ENCODE measurements at places on chromosomes 5 and 9.
A peak's percentile ranks its signal among the peaks of the same experiment; 100 is the strongest.

- DNase-seq = no peak
Measured at GRCh38 chr9:27533311-27533710, 3.7 kb upstream of the MOB3B start.

- DNase-seq = no peak
Measured at GRCh38 chr9:134056483-134057306, 11.1 kb downstream of the BRD3 start.

DNA sequence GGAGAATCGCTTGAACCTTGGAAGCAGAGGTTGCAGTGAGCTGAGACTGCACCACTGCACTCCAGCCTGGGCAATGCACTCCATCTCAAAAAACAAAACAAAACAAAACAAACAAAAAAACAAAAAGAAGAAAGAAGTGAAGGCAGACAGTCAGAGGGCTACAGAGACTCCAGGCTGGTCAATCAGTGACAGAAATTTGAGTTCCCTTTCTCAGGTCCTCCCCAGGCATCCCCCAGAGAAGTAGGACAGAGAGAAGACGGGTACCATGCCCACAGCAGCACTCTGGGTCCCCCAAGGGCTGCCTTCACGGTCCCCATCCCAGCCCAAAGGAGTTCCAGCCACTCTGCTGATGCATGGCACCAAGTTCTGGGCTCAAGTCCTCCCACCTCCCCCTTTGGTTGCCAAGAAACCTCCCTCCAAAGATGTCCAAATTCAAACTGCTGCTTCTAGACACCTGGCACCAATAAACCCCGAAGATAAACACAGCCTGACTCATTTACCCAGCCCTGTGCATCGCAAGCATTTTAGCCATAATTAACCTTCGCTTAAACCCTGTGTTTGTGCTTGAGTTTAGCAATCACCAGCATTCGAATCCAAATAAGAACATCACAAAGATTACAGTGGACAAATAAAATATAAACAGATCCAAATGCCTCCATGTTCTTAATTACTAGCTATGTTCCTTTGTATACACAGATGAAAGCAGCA is 24.0 kb downstream of the SEMA4D start:
- no peak for DNase-seq

- DNase-seq = no peak
Measured at GRCh38 chr5:155307229-155307628, 293.7 kb downstream of the KIF4B start.

DNA sequence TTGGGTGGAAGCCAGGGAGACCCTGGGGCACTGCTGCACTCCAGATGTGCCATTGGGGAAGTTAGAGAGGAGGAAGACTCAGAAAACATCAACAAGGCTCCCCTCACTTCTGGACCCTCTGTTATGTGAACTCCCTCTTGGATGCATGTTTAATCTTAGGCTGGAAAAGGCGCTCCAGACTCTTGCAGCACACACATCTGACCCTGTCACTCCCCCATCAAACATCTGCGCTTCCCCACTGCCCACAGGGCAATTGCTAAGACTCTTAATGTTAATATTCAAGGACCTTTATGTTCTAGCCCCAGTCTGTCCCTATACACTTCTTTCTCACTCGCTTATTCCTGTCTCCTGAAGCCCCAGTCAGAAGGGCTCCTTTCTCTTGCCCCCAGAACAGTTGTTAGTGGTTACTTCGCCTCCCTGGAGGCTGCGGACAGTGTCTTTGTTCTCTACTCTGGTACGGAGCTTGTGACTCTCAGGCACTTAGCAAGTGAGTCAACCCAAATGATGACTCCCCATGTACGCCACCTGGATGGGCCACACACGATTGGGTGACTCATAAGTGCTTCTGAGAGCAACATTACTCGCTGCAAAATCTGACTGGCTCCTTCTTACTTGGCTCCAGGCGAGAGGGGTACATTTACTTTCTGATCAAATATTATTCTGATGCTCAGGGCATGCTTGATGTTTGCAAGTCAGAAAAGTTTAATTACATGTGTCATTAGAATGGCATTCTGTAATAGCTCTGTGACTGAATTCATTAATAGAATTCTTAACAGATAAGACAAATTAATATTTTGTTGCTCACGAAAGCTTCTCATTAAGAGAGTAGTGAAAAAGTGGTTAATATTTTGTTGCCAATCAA is 193.6 kb downstream of the HSPA4 start:
- DNase-seq = no peak

GRCh38 chr5:110414360-110414759 is 312.1 kb downstream of the TMEM232 start:
- DNase-seq = no peak

DNA sequence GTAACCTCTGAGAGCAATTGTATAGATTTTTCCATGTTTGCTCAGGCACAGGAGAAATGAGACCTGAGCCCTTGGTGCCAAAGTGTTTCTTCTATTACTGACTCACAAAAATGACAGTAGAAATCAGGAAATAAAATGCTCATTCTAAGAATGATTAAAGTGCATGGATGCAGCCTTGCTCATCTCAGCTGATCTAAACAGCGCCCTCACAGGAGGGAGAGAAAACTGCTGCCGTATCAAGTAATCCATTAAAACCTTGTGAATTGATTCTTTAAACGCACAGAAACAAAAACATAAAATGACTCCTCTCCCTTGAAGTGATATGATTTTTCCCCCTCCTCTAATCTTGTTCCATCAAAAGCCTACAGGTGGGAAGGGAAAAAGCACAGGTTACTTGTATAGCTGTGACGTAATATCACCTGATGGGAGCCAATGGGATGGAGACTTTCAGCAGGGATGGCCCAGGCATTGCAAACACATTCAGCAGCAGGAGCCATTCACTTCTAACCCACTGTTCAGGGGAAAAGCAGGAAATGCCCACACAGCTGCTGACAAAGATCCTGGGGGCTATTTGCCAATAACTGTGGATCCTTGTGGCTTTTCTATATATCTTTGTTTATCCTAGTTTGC is 76.7 kb downstream of the PLCXD3 start:
- DNase-seq = no peak

DNA sequence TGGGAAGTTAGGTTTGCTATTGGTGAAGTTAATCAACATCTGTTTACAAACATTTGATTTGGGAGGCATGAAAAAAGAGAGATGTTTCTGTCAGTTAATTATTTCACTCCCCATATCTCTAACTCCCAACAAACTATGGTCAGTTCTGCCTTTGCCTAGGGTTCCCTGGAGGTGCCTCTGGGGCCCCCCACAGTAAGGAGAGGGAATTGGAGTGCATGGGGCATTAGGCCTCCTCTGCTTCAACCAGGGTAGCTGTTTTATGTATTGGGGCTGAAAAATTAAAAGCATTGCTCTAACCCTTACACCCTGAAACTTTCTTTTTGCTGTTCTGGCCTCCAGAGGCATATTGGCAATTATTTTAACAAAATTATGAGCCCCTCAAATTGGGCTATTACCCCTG is 32.3 kb downstream of the RUSC2 start:
- no peak for DNase-seq

DNA sequence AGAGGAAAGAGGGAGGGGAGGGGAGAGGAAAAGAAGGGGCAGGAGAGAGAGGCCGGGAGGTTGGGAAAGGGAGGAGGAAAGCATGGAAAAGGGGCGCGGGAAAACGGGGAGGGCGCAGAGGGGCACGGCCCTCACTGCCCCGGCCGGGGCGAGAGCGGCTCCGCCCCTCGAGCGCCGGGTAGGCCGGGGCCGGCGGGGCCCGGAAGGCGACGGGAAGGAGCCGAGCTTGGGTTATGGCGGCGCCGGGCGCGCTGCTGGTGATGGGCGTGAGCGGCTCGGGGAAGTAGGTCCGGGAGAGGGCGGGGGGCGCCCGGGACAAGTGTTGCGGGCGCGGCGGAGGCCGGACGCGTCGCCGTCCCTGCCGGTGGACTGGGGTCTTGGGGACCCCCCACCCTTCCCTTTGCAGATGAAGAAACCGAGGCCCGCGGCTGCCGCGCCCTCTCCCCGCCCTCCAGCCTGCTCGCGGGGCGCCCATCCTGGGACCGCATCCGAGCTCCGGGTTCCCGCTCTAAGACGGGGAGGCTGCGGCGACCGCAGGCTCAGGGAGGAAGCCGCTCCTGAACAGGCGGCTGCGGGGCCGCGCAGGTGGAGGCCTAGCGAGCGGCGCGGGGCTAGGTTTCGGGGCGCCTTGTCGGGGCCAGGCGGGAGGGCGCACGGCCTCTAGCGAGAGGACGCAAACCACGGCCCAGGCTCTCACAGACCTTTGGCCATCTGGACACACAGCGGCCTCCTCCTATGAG is at the start of gene IDNK:
IDNK (plus strand) TSS at position 205 of the 740 bp plus-strand sequence; CDS start at position 234, 29 bp downstream.
- DNase-seq = peak; percentile 46

- no peak for DNase-seq
Measured at GRCh38 chr9:1890816-1891215, 124.3 kb upstream of the SMARCA2 start.

GRCh38 chr5:73558950-73559349 is 6.5 kb downstream of the ANKRA2 start:
- DNase-seq = no peak

GRCh38 chr9:137136261-137136880 is 2.6 kb upstream of the GRIN1 start:
- DNase-seq = no peak

GRCh38 chr5:61000887-61001286 is 55.9 kb downstream of the NDUFAF2 start:
- no peak for DNase-seq

DNA sequence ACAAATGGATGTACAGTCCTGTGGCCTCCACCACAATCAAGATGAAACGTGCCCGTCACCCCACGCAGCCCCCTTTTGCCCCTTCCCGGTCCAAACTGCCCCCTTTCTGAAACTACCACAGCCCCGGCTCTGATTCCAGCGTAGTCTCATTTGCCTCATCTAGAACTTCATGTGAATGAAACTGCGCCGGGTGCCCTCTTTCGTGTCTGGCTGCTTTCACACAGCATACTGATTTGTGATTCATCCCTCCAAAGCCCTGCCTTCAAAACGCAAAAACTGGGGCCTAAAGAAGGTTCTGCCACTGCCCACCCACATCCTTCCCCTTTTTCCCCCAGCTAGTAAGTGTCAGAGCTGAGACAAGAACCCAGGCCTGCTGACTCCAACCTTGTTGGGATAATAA is 31.5 kb upstream of the NCS1 start:
- DNase-seq = peak; percentile 24

- DNase-seq = no peak
Measured at GRCh38 chr5:16819522-16820167, 116.4 kb downstream of the MYO10 start.

GRCh38 chr9:8651070-8651845 is 851.7 kb upstream of the DMAC1 start:
- no peak for DNase-seq

GRCh38 chr9:131160416-131161112 is 35.2 kb downstream of the NUP214 start:
- no peak for DNase-seq

GRCh38 chr5:131217791-131218190 is 46.1 kb upstream of the CDC42SE2 start:
- DNase-seq = no peak

DNA sequence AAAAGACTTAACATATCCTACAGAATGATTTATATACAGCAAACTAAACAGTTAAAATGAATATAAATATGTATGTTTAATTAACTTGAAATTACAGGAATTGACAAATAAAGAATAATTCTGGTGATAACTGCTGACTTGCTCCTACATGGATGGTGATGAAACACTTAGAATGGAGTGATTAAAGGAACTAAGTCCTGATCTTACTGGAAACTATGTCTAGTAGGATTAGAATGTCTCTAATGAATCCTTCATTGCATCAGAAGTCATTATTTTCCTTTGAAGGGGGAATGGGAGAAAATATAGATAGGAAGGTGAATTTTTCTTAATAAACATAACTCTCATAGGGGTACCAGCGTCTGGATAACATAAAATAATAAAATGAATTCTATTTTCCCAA is 77.1 kb downstream of the CAMK4 start:
- DNase-seq = no peak

DNA sequence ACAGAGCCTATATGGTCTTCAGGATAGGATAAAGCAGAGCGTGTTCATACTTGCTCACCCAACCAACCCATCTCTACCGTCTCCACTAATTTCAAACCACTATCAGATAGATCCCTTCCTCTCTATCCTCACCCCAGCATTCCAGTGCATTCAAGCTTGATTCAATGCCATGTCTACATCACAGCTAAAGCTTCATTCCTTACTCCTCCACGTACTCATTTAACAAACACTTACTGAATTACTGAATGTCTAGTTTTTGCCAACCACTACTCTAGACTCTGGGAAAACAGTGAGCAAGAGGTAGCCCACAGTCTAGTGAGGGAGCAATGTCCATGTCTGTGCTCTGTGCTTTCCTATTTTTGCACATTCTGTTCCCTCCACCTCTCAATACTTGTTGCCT is 163.5 kb upstream of the MSX2 start:
- no peak for DNase-seq

GRCh38 chr5:135391116-135391868 is 7.7 kb downstream of the MACROH2A1 start:
- DNase-seq = no peak

DNA sequence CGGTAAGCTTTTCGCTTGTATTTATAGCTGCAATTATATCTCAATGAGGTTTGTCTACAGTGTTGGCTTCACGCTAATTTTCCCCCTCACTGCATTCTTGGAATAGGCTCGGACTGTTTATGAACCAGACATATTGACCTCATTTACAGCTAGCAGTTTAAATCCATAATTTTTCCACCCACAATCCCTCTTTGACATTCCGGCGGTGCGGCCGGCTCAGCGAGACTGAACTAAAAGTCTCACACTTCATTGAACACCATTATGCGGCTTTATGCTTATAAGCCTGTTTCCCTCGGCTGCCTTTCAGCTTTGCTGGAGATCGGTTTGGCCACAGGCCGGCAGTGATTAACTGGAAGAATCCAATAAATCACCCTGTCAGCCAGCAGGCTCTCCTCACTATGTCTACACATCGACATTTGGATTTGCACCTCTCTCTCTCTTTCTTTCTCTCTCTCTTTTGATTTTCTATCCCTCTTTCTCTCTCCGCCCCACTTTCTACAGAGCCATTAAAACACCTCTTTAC is 315.0 kb upstream of the TLE4 start:
- no peak for DNase-seq

GRCh38 chr5:83323557-83324180 is 147.9 kb upstream of the VCAN start:
- no peak for DNase-seq

DNA sequence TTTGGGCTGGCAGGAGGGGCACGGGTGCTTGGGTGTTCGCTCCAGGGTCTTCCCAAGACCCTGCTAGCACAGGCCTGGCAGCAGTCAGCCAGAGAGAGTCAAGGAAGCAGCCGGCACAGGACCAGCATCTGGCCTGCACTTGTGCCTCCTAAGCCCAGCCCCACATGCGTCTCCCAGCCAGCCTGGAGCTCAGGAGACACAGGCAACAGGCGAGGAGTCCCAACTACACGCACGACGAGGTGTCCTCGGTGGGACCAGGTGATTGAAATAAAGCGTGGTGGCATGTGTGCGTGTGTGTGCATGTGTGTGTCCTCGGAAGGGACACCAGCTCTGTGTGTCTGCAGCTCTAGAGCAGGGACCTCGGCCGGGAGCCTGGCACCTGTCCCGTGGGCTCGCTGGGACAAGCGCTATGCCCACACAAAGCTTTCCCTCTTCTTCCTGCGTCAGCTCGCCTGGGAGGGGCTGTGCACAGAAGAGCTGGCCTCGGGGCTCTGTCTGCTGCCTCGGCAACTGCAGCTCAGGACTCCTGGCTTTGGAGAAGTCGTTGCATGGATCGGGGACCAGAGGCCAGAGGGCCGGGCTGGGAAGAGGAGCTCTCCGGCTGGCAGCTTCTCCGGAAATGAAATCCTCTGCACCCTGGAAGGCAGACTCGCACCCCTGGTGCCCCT is 14.7 kb upstream of the SLC9A3 start:
- no peak for DNase-seq

- no peak for DNase-seq
Measured at GRCh38 chr5:17157916-17158529, 59.4 kb upstream of the BASP1 start.
